ENCODE measurements at places on chromosomes 7 and 10.

- no peak for DNase-seq
Observed at GRCh38 chr7:2480070-2480408, 3.8 kb upstream of the GRIFIN start.

DNA sequence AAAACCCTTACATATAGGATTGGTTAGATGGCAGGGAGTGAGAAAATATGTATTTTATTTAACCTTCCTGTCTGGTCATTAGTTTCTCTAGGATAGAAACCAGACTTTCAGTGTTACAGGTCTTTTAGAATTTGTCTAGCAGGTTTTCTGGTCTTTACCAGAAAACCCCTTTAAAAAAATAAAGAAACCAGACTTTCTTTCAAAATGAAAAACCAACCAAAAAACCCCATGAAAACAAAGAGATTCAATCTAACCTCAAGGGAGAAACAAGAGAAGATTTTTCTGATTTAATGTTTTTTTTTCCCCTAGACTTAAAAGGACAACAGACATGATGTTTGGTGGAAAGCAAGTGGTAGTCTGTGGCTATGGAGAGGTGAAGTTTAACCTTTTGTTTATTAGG is 28.7 kb upstream of the STRIP2 start:
- no peak for DNase-seq

GRCh38 chr10:85978566-85979358 is 387.8 kb downstream of the GRID1 start:
- DNase-seq = no peak

DNA sequence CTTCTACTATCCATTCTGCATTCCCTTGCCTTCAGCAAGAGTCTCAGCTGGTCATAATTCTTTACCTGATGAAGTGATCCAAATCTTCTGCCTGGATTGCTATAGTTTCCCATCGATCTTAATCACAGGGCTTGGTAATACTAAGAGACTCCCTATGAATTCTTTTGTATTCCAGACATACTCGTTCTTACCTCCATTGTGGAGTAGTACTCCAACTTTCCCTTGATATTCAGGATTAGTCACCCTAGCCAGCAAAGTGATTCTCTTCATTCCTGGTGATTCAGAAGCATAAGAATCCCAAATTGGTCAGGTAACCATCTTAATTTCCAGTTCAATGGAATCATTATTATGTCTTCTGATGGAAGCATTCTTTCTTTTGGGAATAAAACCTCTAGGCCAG is 96.7 kb downstream of the TWIST1 start:
- DNase-seq = no peak

DNA sequence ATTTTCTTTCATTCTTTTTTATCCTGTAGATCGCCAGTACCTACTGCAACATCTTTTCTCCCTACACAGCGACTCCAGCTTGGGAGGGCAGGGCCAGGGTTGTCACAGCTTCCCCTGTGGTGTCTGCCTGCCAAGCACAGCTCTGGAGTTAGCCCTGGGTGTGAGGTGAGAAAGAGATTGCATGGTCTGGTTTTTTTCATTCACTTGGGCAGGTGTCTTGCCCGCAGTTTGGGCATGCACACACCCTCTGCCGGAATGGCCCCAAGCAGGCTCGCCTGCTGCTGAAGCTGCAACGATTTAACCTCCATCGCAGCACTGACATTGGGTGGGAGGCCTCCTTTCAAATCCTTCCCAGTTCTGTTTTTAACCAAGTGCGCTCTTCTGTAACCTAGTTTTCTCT is 132.8 kb downstream of the WNT2 start:
- DNase-seq = no peak

DNA sequence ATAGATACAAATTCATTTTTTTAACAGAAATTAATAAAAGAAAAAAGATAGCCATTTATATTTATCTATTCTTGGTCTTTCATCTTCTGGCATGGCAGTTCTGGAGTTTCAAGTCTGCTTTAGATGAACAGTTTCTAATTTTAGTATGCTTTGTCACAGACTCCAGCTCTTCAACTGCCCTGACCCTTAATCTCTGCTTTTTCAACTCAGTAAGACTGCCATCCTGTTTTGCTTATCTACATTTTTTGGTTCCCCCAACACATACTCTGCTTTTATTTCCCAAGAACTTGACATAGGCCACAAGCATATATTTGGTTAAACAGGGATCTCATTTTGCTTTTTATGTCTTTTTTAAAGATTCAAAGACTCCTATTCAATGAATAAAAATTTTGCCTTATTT is 309.3 kb upstream of the KCND2 start:
- DNase-seq = no peak

- no peak for DNase-seq
Observed at GRCh38 chr10:8278099-8278498, 223.6 kb downstream of the GATA3 start.

DNA sequence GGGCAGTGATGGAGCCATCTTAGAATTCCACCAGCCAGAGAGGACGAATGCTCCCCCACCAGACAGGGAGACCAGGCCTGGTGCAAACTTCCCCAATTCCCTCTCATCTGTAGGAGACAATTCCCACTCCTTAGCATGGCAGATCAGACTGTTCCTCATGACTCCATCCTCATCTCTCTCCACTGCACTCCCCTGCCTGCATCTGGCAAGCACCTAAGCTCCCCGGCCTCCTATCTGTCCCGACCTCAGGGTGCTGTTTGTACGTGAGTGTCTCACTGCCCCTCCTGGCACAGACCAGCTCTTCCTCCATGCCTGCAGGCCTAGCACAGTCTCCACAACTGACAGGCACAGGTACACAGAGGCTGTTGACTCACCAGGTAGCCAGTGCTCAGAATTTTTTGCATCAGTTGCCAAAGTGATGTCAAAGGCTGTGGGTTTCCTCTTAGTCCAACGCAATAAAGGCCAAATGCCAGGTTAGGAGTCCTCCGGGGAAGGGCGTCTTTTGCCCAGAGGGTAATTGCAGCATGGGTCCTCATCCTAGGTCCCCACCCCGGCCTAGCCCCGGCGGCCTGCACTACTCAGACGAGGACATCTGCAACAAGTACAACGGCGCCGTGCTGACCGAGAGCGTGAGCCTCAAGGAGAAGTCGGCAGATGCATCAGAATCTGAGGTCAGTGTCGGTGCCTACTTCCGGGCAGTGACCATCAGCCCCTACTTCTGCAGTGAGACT is 436.8 kb upstream of the FOXK1 start:
- no peak for DNase-seq

- no peak for DNase-seq
Observed at GRCh38 chr10:114458955-114459354, 54.7 kb upstream of the AFAP1L2 start.

GRCh38 chr7:117790731-117791130 is 82.5 kb downstream of the CTTNBP2 start:
- DNase-seq = no peak

DNA sequence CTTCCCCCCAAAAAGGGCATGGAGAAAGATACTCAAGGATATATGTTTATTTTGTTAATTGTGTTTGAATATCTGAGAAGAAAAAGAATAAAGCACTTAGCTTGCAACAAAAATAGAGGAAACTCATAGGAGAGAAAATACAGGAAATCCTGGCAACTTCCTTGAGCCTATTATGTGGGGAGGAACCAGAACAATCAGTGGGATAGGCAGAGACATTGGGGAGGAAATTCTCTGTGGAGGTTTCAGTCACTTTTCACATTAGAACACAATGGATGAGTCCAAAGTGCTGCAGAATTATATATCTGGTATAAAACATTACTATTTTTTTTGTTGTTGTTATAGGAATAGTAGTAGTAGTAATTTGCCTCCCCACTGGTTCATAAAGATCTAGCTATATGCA is 240.1 kb downstream of the THSD7A start:
- no peak for DNase-seq

- DNase-seq = peak; percentile 41
Observed at GRCh38 chr7:87876869-87877234, 559 bp downstream of the DBF4 start.

DNA sequence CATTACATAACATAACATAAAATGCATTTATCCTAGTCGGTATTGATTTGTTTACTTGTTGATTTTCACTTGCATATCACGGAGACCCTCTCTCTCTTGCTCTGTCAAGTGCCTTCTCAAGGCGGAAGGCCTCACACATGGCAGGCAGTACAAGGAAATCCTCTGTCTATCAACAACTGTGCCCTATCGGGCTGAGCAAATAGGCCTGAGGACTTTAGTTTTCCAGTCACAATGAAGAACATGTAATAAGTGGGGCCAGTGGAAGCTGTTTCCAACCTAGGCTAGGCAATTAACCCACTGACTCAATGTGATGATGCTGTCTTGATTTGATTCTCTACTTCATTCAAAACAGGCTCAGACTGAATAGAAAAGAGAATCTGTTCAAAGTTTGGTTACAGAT is 44.9 kb upstream of the KMT2C start:
- DNase-seq = no peak

- DNase-seq = no peak
Observed at GRCh38 chr10:3516923-3517255, 268.1 kb downstream of the KLF6 start.

DNA sequence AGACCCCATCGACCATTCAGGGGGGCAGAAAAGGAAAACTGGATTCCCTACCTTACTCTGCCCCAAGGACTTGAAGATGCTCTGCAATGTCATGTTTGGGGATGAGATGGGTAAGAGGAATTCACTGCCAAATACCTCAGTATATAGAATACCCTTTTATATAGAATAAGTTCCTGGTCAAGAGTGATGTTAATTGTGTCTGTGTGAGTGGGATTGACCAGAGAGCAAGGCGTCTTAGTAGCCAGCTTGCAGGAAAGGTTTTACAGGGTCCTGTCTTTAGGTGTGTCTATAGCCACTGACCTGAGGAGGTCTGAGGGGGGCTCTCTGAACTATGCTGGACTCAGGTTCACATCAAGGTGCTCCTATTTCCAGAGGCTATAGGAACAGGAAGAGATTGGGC is 1.4 kb downstream of the IFIT3 start:
- no peak for DNase-seq

GRCh38 chr7:18175801-18176450 is 148.3 kb upstream of the PRPS1L1 start:
- no peak for DNase-seq

- no peak for DNase-seq
Observed at GRCh38 chr7:155190688-155191087, 107.0 kb upstream of the INSIG1 start.

- DNase-seq = no peak
Observed at GRCh38 chr10:53076948-53077347, 304.4 kb upstream of the MBL2 start.

GRCh38 chr7:148045521-148045920 is 545.0 kb upstream of the C7orf33 start:
- no peak for DNase-seq

- DNase-seq = no peak
Observed at GRCh38 chr7:121714559-121715303, 158.2 kb upstream of the PTPRZ1 start.

DNA sequence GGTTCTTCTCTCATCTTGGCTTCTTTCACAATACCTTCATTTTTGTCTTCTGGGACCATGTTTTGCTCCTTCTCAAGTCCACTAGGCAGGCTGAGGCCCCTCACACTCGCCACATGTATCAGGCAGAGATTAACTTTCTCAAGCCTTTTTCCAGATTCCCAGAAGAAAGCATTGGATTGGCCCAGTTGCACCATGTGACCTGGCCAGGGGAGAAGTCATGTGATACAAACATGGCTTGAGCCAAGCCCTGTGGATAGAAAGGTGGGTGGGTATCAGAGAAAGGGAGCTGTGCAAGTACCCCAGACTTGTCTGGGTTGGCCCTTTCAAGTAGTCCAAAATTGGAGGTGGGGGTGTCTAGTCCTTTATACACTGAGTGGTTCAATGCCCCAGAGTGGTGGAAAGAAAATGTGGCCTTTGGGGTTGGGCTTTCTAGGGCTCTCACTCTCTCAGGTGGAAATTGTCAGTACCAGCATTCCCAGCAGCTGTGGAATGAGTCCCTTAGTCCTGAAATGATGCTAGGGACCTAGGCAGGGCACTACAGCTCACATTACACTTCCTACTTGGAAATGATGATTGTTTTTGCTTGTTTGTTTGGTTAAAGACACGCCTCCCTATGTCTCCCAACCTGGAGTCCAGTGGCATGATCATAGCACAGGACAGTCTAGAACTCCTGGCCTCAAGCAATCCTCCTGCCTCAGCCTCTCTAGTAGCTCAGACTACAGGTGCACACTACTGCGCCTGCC is 36.9 kb upstream of the C10orf67 start:
- DNase-seq = no peak

GRCh38 chr7:87105401-87105800 is 45.9 kb upstream of the ELAPOR2 start:
- no peak for DNase-seq

GRCh38 chr7:34038816-34039470 is 133.6 kb downstream of the BMPER start:
- DNase-seq = peak; percentile 19

- no peak for DNase-seq
Observed at GRCh38 chr10:3660753-3661152, 124.3 kb downstream of the KLF6 start.

DNA sequence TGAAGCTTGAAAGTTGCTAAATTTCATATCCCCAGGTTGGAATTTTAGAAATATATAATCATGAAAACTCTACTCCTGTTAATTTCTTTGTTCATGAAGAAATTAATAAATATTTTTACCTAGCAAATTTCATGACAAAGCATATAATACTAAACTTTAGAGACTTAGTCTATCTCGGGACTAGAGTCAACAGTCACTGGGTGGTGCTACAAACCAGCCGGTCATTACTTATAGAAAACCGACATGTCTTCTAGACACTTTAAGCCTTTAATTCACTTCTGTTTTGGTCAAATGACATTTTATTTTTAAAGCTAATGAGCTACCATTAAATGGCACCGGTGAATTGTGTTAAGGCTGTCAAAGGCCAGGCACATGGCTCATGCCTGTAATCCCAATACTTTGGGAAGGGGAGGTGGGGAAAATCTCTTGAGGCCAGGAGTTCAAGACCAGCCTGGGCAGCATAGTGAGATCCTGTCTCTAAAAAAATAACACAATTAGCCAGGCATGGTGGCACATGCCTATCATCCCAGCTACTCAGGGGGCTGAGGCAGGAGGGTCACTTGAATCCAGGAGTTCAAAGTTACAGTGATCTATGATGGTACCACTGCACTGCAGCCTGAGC is 270.1 kb downstream of the CACNA2D1 start:
- no peak for DNase-seq

DNA sequence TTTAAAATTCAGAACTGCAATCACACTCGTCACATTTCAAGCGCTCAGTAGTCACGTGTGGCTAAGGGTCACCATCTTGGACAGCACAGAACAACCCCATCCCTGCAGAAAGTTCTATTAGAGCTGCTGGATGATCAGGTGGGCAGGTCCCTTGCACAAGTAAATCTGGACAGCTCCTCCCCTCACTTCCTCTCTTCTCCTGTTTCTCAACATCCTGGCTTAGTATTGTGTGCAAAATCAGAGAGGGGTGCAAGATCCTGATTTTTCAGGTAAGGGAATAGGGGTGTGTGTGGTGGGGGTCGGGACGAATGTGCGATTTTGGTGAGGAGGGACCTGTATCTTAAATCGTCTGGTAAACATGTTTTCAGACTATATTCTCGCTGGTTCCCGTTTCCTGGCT is at the start of gene GIMAP4:
Gene GIMAP4 (plus strand): TSS at position 222 of the 400 bp plus-strand sequence. CDS start 2,512 bp downstream, outside the sequence.
- DNase-seq = peak; percentile 60

- no peak for DNase-seq
Observed at GRCh38 chr10:122249991-122250750, 20.9 kb upstream of the BTBD16 start.

Measured in pons (tissue), 1 donor.